ENCODE measurements at places on chromosomes 5 and 9. TPM values are rescaled to one million over a fixed set of nuclear protein-coding genes. Genes with fewer than 3 reads are reported as not detected.

DNA sequence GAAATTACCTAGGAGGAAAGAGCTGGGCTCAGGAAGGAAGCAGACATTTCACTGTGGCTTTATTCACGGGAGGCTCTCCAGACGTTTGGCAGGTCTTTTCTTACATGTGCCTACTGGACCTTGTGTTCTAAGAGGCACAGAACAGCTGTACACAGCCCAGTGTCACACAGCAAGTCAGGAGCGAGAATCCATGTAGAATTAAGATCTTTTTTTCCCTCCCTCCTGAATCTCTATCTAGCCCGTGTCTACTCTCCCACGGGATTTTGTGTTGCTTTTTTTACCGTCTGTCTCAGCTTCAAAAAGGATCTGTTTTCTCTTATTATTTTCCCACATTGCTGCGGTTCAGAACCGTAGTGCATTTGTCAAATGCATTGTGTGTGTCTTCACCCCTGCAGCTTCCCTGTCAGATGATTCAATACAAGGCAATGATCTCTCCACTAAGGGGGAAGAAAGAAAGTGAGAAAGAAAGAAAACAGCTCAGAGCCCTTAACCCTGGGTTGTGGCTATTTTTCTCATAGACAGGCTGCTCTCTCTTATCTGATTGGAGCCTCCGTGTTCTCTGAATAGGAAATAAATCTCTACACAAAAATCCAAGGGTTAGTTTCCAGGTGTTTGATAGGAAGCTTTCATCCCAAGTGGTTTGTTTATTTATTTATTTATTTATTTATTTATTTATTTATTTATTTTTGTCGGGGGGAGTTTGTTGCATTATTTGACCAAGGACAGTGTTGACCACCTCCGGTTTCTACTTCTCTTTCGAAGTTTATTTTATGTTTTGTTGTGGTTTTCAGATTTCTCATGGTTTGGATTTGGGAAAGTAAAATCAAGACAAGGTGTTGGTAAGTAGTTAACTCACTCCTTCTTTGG lies 191.0 kb downstream of the NTRK2 start:
- DNase-seq = no peak

DNA sequence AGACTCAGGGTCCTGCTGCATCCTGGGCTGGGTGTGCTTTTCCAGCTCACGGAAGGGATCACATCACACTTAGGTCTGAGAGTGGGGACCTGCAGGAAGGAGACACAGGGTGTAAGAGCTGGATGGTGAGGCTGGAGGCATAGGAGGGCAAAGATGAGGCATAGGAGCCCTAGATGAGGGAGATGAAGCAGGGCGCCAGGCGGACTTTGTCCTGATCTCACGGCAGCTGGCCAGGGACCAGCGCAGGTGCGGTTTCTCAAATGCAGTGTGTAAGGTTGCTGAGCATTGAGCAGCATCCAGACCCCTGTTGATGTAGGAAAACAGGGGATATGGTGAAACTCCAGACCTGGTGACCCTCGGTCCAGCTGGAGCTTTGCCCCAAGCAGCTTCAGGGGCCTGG lies 156.5 kb downstream of the PSAT1 start:
- DNase-seq = no peak

GRCh38 chr9:71984831-71985281 lies 73.4 kb downstream of the C9orf85 start:
- DNase-seq = peak; percentile 15

Gene IRX2
- total RNA-seq = 0.36 TPM

- DNase-seq = no peak
Measured at GRCh38 chr5:91865915-91866314, 482.8 kb upstream of the ARRDC3 start.

Measured in IMR-90 (cell line).